ENCODE measurements at places on chromosomes 11 and 22.

GRCh38 chr22:27134315-27134701 lies 476.9 kb downstream of the MIAT start:
- no peak for DNase-seq

DNA sequence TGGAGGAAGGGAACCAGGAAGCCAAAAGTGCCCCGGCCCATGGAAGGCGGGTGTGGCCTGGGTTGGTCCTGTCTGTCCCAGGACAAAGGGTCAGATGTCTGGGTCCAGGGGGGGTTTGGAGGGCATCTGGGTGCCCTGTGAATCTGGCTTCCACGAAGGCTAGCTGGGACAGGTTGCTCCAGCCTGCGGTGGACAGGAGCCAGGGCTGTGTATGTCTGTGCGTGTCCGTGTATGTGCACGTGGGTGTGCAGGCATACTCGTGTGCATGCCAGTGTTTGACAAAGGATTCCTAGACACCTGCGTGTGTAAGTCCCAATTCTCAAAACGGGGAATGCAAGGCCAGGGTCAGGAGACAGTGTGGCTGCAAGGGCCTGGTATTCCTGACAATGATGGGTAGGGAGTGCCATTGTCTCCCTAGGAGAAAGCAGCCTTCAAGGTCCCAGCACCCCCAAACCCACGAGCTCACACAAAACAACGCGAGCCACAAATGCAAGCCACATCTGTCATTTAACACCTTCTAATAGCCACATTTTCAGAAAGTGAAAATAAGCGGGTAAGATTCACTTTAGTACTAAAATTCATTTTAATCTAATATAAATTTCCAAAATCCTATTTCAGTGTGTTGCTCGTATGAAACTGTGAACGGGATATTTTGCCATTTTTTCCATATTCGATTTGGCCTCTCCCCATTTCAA lies 78.4 kb upstream of the WNT7B start:
- DNase-seq: no peak

- no peak for DNase-seq
These were observed 3.2 kb downstream of the NDUFS8 start for GRCh38 chr11:68033708-68034045.

- no peak for DNase-seq
These were observed 293.8 kb downstream of the BRD1 start for GRCh38 chr22:49533886-49534285.

- no peak for DNase-seq
These were observed 34.4 kb upstream of the RCN1 start for GRCh38 chr11:32056438-32056837.

DNA sequence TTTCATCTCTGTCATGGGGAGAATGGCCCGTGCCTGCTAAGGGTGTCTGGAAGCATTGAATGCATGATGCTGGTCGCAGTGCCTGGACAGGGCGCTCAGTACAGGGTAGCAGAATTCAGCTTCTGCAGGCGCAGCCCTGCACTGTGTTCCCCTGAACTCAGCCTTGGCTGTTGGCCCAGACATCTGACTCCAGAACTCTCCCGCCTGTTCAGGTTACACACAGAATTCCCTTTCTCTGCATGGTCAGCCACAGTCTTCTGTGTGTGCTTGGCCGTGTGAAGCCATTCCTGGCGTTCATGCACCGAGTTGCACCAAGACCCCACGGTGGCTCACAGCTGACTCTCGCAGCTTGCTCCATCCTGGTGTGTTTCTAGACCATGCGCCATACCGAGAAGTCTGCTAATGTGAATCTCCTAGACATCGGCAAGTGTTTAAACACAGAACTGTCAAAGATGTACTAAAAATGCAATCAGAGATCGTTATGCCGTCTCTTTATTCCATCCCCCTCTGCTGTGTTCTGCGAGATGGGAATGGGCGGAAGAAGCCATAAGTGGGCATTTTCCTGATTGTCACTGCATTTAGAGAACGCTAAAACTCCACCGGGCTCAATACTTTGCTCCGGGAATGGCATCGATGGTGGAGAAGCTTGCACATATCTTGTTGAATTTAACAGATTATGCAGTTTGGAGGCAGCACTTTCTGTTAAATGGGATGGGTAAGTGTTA lies 55.6 kb downstream of the MPPED1 start:
- no peak for DNase-seq

- DNase-seq: peak; percentile 89
These were observed at the start of gene DUSP18 for GRCh38 chr22:30667494-30668385. Gene DUSP18 (minus strand): TSS chr22:30667875. CDS start chr22:30664003, 3,872 bp downstream.

DNA sequence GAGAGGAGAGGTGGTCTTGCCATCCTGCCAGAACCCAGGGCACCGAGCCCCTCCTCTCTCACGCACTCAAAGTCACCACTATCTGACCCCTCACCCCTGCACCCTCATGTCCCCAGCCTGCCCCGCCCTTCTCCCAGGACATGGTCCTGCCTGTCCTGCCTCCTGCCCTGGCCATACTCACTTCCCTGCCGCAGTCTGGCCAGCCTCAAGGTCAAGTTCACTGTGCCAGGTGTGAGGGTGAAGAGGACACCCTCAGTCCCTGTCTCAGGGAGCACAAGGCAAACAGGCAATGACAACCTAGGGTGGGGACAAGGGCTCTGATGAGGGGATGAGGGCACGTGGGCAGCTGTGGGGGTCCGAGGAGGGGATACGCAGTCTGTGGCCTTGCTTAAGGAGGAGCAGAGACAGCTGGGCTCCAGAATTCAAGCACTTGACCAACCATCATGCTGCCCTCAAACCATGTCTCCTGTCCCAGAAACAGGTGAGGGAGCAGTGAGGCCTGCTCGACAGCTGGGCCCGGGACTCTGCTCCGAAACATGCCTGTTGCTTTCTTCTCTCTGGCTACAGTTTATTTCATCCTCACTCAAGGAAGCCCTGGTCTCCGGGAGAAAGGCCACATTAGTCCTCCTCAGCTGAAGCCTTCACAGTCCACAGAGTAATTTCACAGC lies 36.6 kb downstream of the PDGFB start:
- DNase-seq: no peak

DNA sequence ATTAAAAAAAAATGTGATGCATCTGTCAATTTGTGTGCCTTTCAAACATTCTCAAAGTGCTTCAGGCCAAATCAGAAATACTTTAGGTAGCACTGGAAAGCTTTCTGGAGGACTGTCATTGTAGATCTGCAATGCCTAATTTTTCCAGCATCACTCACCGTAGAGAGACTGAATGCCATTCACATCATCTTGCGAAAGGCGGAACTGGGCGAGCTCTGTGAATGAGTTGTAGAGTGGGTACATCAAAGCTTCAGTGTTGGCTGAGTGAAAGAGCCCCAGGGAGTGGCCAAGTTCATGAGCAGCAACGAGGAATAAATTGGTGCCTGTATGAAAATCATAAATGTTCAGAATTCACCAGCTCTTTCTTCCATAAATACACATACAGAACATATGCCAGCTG lies 4.0 kb downstream of the MMP10 start:
- DNase-seq: no peak

- DNase-seq: no peak
These were observed 8.9 kb downstream of the UVRAG start for GRCh38 chr11:75823946-75824345.

DNA sequence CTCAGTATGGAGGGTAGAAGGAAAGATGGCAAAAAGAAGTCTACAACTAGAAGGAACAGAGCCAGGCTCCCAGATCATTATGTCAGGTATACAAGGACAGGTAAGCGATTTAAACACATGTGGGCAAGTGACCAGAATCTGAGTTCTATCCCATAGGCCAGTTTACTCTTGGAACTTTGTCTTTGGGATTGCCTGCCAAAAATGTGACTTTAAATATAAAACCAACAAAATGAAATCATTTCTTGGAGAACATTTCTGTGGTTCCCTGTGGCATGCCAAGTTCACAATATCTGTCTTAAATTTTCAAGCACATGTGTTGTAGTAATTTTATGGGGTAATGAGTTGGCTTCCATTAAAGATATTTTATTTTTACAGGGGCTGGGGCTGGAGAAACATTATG lies 141.0 kb downstream of the SLC17A6 start:
- no peak for DNase-seq

DNA sequence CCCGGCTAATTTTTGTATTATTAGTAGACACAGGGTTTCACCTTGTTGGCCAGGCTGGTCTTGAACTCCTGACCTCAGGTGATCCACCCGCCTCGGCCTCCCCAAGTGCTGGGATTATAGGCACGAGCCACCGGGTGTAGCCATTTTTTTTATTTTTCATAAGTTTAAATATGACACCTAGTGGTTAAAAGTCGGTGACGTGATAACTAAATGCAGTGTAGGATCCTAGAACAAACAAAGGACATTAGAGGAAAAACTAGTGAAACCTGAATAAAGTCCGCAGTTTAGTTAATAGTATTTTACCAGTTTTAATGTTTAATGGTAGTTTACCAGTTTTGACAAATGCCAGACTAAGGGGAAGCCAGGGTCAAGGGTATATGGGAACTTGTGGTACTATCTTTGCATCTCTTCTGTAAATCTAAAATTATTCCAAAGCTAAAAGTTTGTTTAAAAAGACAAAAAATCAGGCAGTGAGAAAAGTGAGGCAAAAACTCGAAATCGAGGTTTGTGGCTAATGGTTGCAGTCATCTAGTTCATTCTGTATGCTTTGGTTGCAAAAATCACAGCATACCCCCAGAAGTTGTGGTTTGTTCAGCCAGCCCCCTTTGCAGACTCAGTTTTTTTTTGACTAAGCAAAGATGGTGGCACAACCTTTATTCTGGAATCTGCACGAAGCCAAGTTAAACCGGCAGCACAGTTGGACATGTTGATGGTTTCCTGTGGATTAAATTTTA lies 29.6 kb downstream of the TOM1 start:
- no peak for DNase-seq

DNA sequence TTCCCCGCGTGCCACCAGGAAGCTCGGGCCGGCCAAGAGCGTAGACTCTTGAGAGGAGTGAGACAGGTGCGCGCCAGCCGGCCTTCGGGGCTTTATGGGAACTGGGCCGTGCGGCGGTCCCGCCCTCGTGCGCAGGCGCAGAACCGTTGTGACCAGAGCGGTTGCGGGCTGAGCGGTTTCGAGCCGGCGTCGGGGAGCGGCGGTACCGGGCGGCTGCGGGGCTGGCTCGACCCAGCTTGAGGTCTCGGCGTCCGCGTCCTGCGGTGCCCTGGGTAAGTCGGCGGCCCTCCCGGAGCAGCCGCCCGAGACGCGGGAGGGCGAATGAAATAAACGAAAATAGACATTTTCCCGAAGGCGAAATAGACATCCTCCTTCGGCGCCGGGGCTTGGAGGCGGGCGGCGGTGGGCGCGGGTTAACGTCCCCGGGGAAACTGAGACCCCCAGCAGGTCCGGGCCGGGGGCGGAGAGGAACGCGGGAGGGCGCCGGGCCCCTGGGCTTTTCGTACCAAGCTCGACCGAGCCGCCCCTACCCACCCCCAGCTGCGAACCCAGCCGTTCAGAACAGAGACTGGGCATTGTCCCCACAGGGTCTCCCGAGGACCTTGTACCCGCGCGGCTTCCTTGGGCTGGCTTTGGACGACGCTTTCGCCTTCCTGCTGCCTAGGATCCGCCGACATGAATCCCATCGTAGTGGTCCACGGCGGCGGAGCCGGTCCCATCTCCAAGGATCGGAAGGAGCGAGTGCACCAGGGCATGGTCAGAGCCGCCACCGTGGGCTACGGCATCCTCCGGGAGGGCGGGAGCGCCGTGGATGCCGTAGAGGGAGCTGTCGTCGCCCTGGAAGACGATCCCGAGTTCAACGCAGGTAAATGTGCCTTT lies at the start of gene ASRGL1:
ASRGL1 (plus strand) TSS at position 146 of the 879 bp plus-strand sequence; CDS start at position 676, 530 bp downstream.
- DNase-seq: peak; percentile 95

GRCh38 chr22:50215297-50216054 lies 14.7 kb downstream of the SELENOO start:
- no peak for DNase-seq

DNA sequence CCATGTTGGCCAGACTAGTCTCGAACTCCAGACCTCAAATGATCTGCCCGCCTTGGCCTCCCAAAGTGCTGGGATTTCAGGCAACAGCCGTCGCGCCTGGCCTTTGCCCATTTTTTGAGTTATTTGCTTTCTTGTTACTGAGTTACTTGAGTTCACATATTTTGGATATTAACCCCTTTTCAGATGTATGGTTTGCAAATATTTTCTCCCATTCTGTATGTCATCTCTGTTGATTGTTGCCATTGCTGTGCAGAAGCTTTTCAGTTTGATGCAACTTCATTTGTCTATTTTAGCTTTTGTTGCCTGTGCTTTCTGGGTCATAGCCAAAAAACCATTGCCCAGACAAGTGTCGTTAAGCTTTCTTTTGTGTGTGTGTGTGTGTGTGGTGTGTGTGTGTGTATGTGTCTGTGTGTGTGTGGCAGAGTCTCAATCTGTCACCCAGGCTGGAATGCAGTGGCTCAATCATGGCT lies 6.8 kb downstream of the TSGA10IP start:
- no peak for DNase-seq

GRCh38 chr11:104583857-104584256 lies 314.4 kb downstream of the CASP12 start:
- no peak for DNase-seq

GRCh38 chr11:12056119-12056518 lies 47.7 kb upstream of the DKK3 start:
- DNase-seq: no peak

GRCh38 chr11:3086671-3087150 lies 29.5 kb upstream of the CARS1 start:
- DNase-seq: no peak

DNA sequence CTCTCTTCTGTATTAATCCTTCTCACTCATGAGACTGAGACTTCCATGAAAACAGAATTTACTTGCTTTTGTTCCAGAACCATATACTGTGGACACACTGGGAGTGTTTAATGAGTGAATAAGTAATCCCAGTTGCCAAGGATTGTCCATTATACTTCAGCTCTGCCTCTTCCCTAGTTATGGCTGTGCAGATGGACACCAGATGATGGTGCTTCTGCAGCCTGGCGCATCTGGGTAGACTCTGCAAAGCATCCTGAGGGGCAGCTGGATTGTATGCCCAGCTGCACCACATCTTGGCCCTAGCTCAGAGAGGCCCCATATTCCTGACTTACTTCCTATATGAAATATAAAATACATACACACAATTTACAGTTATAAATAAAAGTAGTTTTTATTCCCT lies 43.5 kb downstream of the DBX1 start:
- no peak for DNase-seq

DNA sequence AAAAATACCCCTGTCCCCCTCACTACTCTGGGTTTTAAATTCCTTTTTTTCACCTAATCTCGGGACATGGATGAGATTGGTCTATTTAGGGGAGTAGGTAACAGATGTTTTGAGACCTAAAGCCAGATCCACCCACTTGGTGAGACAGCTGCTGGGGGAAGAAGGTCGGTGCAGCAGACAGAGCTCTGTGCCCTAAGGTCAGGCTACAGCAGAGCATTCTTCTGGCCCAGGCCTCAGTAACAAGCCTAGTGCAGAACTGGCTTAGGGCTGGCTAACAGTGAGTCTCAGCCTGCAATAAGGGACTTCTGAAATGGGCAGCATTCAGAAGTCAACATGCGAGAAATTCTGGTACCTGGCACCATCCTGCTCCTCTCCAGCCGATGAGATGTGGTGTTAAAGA lies 444.9 kb upstream of the KIRREL3 start:
- DNase-seq: no peak

DNA sequence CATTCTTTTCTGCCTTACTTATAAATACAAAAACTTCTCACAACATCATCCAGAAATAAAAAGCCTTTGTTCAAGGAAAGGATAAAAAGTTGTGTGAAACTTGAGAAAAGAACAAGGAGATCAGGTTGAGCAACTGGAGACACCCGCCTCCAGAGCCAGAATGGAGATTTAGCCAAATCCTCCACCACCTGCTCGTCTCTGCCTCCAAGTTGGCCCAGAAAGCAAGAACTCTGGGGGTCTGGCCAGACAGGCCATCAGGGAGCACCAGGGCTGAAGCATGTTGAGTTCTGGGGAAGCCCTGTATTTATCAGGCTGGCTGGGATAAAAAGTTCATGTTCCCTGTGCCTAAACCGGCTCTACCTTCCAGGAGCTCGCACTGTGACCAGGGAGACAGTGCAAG lies 14.9 kb downstream of the SMCO4 start:
- DNase-seq: no peak

GRCh38 chr22:49349181-49349835 lies 478.4 kb downstream of the BRD1 start:
- no peak for DNase-seq
